ENCODE measurements at places on chromosomes 13 and 19.
A peak's percentile ranks its signal among the peaks of the same experiment; 100 is the strongest.

DNA sequence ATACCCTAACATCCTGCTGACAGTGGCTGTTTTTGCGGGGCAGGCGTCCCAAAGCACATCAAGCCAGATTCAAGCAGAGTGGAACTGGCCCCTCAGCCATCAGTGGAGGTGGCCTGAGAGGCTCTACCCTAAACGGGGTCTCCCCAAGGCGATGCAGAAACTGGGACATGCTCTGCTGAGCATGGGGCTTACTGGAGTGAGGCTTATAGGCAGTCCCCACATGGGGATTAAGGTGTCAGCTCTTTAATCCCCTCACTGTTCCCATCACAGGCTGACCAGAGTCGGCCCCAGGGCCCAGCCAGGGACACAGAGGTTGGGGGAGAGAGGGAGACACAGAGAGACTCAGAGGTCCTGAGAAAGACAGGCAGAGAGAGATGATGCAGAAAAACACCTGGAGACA lies 17.0 kb downstream of the CYP2F1 start:
- no peak for DNase-seq

- DNase-seq = no peak
Measured at GRCh38 chr13:89678466-89679121, 1668.9 kb upstream of the MIR17HG start.

DNA sequence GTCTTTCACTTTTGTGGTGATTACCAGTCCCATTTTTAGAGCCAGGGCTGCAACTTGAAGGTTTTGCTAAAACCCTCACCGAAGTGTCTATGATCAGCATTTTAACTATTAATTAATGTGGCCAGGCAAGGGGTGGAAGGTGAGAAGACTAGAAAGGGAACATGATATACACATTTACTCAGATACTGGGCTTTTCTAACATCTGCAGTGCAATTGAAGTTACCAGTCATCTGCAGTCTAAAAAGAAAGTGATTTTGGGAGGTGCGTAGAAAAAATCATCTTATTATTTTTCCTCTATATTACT lies 481 bp downstream of the ALOX5AP start:
- no peak for DNase-seq

GRCh38 chr19:48169578-48169938 lies 586 bp downstream of the LIG1 start:
- DNase-seq = peak; percentile 60

DNA sequence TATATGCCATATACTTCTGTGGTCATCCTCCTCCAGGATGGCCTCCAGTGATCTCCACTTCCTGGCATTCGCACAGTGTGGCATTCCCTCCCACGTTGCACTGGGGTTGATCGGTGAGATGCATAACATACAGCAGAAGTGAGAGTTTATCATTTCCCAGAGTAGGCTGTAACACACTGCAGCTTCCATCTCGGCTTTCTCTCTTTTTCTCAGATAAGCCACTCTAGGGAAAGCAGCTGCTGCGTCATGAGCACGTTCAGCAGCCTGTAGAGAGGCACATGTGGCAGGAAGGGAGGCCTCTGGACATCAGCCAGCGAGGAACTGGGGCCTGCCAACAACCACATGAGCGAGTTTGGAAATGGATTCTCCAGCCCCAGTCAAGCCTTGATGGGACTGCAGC lies 807.1 kb downstream of the DIAPH3 start:
- peak; percentile 35 for DNase-seq

DNA sequence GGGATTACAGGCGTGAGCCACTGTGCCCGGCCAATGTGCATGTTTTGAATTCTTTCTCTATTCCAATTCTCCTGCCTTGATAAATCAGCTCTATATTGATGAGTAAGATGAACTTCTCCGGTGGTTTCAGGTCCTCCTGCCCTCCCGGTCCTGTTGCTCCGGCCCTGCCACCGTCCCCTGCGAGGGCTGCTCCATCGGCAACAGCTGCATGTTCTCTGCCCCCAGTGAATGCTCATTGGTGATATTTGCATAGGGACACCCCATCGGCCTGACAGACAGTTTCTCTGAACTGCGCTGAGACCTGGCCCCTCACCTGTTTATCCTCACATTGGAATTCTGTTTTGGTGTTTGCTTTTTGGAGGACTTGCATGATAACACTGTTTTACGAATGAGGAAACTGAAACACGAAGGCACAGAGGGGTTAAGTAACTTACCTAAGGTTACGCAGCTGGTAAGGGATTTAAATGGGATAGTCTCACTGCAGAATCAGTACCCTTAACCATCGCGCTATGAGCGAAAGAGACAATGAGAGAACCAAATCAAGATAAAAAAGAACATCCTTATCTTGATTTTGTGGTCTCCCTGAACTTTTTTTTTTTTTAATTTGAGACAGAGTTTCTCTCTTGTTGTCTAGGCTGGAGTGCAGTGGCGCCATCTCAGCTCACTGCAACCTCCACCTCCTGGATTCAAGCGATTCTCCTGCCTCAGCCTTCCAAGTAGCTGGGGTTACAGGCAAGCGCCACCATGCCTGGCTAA lies 32.2 kb downstream of the ZNF557 start:
- no peak for DNase-seq
